ENCODE measurements at places on chromosomes 16 and 17.

DNA sequence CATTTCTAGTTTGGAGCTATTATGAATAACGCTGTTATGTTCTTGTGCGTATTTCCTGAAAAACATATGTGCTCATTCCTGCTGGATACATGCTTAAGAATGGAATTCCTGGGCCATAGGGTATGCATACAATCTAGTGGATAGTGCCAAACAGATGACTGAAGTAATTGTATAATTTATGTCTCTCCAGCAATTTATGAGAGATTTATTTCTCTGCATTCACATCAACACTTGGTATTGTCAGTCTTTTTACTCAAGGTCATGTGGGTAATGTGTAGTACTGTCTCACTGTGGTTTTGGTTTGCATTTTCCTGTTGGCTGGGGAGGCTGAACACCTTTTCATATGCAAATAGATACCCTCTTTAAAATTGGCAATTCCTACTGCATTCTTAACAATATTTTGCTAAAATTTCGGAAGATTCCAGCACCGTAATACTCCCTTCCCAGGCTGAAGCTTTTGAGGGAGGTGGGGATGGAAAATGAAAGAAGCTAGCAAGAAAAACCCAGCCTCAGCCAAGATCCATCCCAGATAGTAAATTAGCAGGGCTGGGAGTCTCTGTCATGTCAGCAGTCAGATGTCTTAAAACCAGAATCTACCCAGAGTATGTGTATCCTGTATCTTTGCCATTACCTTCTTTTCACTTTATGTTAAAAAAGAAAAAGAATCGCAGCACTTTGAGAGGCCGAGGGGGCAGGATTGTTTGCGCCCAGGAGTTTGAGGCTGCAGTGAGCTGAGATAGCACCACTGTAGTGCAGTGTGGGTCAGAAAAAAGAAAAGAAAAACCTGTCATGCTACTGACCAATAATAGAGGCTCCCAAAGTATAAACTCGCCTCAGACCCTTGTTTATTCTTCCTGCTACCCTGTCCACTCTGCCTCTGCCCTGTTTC, 204.9 kb downstream of the LGALS9B start:
- no peak for DNase-seq

GRCh38 chr16:22262460-22262859, 34.7 kb upstream of the POLR3E start:
- DNase-seq = no peak

DNA sequence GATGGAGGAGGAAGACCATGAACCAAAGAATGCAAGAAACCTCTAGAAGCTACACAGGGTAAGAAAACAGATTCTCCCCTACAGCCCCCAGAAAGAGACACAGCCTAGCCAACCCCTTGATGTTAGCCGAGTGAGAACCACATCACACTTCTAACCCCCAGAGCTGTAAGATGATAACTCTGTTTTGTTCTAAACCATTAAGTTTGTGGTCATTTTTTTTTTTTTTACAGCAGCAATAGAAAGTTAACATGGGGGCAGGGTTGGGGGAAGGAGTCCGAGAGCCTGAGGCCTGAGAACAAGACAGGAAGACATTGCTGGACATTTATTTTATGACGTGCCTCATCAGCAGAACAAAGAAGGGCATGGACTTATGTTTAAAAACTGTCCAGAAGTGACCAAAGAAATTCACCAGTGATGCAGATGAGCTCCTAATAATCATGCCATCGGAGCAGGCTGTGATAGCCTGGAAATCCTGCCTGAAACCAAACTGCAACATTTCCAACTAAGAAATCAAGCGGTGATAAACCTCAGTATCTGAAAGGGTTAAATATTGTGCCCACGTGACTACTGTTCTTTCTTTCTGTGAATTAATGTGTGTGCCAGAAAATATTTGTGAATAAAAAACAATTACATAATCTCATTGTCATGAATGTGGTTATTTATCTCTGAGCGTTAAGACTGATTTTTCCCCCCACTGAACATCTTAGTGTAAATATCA, 1.1 kb downstream of the ABCA9 start:
- DNase-seq = no peak

- no peak for DNase-seq
Measured at GRCh38 chr16:30747331-30747730, 894 bp upstream of the PHKG2 start.

DNA sequence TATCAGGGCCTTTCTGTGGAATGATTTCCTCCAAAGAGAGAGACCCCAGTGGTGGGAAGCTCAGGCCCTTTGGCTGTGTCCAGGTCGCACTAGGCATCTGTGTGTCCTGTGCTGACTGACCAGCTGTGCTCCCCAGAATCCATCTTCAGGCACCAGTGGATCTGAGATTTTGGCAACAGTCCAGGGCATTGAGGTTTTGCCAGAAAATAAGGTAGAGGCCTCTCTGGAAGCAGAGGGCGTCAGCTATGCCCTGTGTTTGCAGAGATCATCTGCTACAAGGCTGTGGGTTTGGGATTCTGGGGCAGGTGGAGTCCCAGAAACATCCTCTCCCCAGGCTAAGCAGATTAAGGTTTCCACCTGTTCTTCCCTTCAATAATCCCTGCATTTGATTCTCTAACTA, 57.5 kb upstream of the TOB1 start:
- DNase-seq = no peak
